ENCODE measurements at places on chromosomes 5 and 9. TPM values are rescaled to one million over a fixed set of nuclear protein-coding genes. Genes with fewer than 3 reads are reported as not detected.

The MLANA gene
- not detected for total RNA-seq

The RETREG1 gene
- 12.4 TPM for total RNA-seq

The TEX48 gene
- total RNA-seq = not detected

The TAF11L3 gene
- not detected for total RNA-seq

The PCAT7 gene
- total RNA-seq = not detected

The COL15A1 gene
- 67.1 TPM for total RNA-seq

The RC3H2 gene
- 49.5 TPM for total RNA-seq

The ANKRD34B gene
- not detected for total RNA-seq

The ADAMTSL2 gene
- 1.1 TPM for total RNA-seq

The INPP5E gene
- total RNA-seq = 12.2 TPM

The GABRA6 gene
- not detected for total RNA-seq

The LOX gene
- 8.4 TPM for total RNA-seq

The XPA gene
- total RNA-seq = 21.7 TPM

The CEL gene
- 0.36 TPM for total RNA-seq

The PCDHGA5 gene
- total RNA-seq = 8.3 TPM

The SERINC5 gene
- total RNA-seq = 11.9 TPM

The PCDHGA8 gene
- 5.4 TPM for total RNA-seq

The TLR4 gene
- 10.5 TPM for total RNA-seq

The STING1 gene
- total RNA-seq = 23.3 TPM

The NTRK2 gene
- 1.4 TPM for total RNA-seq

The IL4 gene
- not detected for total RNA-seq

The PCDHA1 gene
- not detected for total RNA-seq
